CD4-positive, alpha-beta T cell treated with Interferon alpha-2 for 1 hour (primary cell): ENCODE measurements at places on chromosomes 3 and 15.

GRCh38 chr3:52752045-52752660 is 18.6 kb downstream of the NEK4 start:
- DNase-seq, result no peak

DNA sequence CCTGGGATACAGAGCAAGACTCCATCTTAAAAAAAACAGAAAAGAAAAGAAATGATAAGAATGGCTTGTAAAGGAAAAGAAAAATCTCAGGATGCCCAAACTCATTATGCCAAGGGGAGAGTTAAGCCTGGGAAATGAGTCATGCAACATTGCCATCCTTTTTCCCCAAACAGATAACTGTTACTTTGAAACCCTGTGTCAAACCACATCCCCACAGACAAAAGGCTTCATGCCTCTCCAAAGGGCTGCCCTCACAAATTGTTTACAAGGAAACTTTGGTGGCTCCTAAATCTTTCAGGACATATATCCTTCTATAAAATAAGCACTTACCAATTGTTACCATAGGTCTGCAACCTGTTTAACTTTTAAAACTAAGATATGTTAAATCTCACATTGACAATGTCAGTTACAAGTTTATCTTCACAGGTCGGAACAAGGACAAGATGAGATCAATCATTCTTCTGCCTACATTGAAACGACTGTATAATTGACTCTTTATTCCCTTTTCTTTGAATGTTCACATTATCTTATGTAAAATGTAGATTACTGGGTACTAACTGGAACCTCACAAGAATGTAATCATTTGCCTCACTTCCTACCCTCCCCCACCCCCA is 18.6 kb upstream of the SENP7 start:
- DNase-seq, result peak; percentile 45

DNA sequence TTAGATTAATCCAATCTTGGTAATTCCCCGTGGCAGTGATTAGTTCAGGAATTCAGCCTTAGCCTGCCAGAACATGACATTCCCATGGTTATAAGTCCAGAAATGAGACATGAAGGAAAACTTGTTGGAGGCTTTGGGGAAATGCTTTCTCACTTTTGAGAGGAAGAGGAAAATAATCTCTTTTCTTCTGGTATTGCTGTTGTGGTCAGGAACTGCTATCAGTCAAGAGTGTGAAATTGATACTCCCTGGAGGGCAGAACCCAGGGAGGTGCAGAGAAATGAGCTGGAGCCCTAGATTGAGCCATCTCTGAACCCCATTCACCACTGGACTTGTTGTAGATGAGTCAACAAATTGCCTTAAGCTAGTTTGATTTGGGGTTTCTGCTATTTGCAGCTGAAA is 38.6 kb upstream of the APH1B start:
- no peak for DNase-seq

- DNase-seq, result no peak
Observed at GRCh38 chr3:168417016-168417415, 321.3 kb upstream of the GOLIM4 start.

- no peak for DNase-seq
Observed at GRCh38 chr15:95825208-95825607, 505.3 kb upstream of the NR2F2 start.

DNA sequence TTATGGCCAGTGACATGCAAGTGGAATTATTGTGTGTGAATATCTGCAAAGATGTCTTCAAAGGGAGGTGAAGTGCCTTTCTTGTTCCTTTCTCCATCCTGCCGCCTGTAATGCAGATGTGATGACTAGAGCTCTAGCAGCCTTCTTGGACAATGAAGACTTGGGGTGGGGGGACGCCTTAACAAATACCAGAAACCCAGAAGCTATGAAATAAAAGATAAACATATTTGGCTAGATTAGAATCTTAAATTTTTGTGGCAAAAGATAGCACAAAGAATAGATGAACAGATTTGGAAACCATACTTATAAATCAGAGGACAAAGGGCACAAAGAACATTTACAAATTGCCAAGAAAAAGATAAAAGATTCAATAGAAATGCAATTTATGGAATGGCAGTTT is 56.1 kb downstream of the AMOTL2 start:
- no peak for DNase-seq

GRCh38 chr15:67731112-67731721 is 94.1 kb upstream of the SKOR1 start:
- no peak for DNase-seq

GRCh38 chr3:175535351-175535750 is 676.2 kb downstream of the NAALADL2 start:
- DNase-seq, result no peak

GRCh38 chr15:73844356-73844755 is 29.0 kb upstream of the TBC1D21 start:
- DNase-seq, result no peak
